Fibroblast of skin of scalp (primary cell): ENCODE measurements at places on chromosomes 6 and 20.

- no peak for DNase-seq
Measured at GRCh38 chr6:92072387-92072786, 1347.0 kb downstream of the EPHA7 start.

DNA sequence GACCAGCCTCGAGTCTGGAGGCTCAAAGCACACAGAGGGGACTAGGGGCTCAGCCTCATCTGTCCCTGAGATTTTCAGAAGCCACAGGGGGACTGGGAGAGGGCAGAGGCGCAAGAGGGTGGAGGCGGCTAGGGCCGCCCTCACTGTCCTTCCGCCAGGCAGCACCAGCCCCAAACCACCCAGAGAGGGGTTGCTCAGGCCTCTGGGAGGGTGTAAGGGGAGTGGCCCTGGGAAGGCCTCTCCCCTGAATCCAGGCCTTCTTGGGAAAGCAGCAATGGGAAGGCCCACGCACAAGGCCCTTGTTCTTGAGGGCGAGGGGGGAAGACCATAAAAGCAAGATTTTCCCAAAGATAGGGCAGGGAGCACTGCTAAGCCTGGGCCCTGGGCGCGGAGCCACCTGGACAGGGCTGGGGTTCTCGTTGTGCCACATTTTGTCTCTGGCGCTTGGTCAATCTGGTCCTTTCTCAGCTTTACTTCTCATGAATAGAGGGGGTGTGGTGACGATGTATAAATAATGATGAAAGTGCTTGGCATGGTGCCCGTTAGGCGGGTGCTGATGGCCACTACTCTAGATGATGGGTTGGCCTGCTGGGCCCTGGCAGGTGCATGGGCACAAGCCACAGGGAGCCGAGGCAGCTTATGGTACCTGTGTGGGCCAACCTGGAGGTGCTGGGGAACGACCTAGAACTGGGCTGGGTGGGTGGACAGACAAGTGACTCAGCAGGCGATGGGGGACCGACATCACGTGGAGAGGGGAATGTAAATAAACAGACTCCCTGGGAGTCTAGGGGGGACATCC is 4.8 kb downstream of the SAMD10 start:
- no peak for DNase-seq

- DNase-seq, result peak; percentile 79
Measured at GRCh38 chr6:44672086-44672485, 284.6 kb downstream of the CDC5L start.

DNA sequence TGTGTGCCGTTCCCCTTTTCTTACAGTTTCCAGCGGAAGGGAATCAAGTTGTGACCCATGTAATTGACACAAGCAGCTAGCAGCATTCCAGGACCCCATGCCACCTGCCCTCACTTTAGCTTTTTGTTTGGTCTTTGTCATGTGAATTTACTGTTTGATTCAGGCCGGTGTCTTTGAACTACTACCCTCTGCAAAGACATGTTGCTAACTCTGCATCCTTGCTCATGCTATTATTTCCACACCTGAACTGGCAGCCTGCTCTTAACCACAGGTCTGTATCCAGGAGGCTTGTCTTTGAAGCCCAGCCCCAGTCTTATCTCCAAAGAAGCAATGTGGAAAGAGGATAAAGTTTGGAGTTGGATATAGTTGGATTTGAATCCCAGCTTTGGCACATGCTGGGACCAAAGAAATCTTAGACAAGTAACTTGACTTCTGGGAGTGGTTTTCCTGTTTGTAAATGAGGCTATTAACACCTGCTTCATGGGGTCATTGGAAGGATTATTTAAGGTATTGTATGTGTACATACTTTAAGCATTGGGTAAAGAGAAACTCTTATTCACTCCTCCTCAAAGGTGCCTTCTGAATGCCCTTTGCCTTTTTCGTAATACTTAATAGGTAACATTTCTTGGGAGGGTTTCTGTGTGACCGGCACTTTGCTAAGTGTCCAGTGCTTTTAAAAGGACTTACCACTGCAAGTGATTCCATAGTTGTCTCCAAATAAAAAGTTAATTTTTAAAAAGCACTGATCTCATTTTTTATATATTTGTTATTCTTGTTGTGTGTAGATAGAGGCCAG is 52.4 kb downstream of the RALY start:
- no peak for DNase-seq

DNA sequence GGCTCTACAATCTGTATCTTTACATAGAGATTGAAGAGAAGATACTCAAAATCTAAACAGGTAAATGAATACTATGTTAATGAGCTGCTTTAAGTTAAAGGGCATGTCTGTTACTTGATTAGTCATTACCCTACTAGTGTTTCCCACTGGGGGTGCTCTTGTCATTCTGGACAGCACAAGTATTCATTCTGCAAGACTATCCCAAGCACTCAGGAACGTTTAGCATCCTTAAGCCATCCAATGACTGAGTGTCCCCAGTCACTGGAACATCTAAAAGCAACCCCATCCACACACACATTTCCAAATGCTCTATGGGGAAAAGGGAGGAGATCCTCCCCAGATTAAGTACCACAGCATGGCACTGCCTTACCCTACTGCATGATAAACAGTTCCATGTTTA is 25.7 kb downstream of the EZR start:
- peak; percentile 66 for DNase-seq

DNA sequence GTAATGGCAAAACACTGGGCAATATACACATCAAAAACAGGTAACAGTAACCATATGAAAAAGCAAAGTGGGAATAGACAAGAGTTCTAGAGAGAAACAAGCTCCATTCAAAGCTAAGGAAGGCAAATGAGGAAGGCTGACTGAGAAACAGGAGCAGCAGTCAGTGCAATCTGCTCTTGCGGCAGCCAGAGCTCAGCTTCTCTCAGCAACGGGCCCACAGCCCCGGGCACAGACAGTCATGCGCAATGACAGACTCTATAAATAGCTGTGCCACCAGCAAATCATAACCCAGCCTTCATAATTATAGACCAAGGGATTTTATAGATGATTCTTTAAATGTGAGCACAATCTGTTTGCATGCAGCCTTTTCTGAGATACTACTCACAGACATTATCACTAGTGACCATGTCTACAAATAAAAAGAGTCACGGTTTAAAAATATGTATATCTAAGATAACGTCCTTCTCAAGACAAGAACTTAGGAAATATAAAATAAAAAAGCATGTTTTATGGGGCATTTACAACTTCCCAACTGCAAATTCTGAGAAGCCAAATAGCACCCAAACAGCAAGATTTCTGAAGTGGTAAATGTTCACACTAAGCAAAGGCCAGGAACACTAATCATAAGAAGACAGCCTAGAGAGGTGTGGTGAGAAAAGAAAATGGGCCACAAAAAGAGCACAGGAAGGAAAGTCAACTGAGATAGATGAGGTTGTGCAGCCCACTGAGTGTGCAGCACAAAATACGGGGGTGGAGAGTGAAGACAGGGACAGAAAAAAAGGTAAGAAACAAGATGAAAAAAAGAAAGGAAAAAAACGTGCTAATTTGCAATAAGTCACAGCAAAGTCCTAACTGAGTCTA is 39.9 kb upstream of the BEND6 start:
- no peak for DNase-seq

- peak; percentile 5 for DNase-seq
Measured at GRCh38 chr20:15045246-15045645, 707.8 kb upstream of the FLRT3 start.

- DNase-seq, result no peak
Measured at GRCh38 chr20:4887586-4887985, 113.7 kb downstream of the SLC23A2 start.

- no peak for DNase-seq
Measured at GRCh38 chr20:59284470-59284869, 15.9 kb upstream of the EDN3 start.

DNA sequence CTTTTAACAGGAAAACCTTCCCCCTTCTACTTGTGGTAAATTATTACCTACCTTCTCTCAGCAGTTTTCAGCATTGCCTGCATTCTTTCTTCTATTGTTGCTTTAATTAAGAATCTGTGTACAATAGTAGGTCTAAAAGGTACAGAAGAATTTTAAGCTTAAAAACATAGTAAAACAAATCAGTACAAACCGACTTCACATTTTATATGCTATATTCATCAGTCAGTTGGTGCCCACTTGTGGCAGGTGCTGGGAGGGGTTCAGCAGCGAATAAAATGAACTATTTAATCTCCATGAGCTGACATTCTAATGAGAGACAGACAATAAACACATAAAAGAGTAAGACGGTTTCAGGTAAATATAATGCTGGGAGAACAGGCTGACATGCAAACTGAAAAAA is 73.4 kb upstream of the FBXO30 start:
- DNase-seq, result peak; percentile 6

- no peak for DNase-seq
Measured at GRCh38 chr6:137673603-137674002, 179.4 kb upstream of the OLIG3 start.

GRCh38 chr6:74250161-74250818 is 554.3 kb downstream of the CD109 start:
- no peak for DNase-seq

DNA sequence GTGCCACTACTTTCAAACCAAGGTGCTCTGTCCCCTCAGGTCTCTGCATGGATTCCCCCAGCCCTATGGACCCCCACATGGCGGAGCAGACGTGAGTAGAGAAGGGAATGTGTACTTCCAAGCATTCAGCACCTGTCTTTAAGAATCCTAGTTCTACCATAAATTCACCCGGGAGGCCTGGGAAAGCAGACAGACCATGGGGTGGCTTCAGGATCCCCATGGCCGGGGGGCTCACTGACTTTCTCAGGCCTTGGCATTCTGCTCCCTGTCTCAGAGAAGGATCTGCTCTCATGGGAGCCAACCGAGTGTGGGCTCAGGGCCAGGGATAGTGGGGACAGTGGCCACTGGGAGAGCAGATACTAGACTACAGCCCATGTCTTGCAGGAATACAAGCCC is 2.3 kb downstream of the CDC25B start:
- DNase-seq, result no peak

- peak; percentile 2 for DNase-seq
Measured at GRCh38 chr20:21048841-21049273, 57.3 kb downstream of the LINC00237 start.

DNA sequence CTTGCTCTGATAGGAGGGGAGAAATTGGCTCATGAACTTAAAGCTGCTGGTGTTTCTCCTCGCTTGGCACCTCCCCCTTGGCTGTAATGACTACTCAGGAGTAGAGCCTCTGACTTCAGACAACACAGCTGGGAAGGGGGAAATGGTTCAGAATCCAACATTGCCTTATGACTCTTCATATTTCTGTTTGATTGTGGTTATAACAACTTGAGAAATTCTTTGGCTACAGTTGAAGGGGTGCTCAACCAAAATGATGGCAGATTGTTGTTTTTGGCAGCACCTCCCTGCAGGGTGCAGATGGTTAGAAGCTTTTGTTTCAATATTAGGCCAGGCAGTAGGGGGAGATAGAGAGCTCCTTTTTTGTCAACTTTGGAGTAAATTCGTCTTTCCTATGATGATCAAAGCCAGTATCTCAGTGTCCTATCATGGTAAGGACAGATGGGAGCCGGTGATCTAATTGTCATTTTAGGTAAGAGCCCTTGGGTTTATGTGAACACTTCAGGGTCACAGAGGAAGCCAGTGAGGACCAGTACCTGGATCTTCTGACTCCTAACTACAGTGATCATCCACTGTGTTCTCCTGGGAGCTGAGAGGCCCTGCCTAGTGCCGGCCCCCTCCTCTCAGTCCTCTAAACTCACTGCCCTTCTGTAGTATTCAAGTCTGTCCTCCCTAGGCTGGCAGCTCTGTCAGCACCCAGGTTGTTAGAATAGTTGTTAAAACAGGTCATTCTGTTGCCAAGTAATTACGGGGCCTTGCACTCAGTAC is 39.9 kb downstream of the RPRD1B start:
- peak; percentile 97 for DNase-seq

GRCh38 chr6:4649728-4650127 is 126.5 kb upstream of the CDYL start:
- DNase-seq, result no peak

- no peak for DNase-seq
Measured at GRCh38 chr6:123803504-123804013, at the start of gene NKAIN2. TSS of gene NKAIN2 (plus strand) at chr6:123803865.
